ENCODE measurements at places on chromosomes 2 and 18.

GRCh38 chr2:240398661-240399267 is 36.7 kb upstream of the GPC1 start:
- no peak for DNase-seq

- DNase-seq, result no peak
Observed at GRCh38 chr2:39408351-39409136, 28.5 kb downstream of the MAP4K3 start.

DNA sequence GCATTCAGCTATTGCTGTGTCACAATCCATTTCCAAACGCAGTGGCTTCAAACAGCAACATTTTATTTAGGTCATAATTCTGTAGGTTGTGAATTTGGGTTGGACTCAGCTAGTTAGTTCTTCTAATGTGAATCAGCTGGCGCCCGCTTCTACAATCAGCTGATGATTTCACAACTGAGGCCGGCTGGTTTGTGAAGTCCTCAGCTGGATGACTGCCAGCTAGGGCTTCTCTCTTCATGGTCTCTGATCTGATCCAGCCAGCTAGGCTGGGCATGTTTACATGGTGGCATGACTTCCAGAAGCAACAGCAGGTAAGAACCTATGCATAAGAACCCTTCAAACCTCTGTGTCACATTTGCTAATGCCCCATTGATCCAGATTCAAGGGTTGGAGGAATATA is 172.0 kb downstream of the SLC4A10 start:
- no peak for DNase-seq

DNA sequence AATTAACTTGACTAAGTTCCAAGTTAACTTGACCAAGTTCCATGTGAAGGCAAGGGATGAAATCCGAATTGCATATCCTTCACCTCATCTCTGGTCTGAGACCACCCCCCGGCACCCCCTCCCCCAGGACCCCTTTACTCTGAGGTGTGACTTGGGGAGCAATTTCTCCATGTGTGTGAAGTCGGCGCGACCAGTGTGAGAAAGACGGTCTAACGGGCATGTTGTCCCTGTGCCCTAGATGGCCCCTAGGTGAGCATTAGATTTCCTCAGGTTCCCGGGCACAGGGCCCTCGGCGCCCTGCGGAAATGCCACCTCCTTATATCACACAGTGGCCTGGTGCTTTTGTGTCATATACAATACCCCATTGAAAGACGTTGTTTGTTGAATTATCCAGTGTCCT is 137.1 kb downstream of the CTIF start:
- DNase-seq, result no peak

DNA sequence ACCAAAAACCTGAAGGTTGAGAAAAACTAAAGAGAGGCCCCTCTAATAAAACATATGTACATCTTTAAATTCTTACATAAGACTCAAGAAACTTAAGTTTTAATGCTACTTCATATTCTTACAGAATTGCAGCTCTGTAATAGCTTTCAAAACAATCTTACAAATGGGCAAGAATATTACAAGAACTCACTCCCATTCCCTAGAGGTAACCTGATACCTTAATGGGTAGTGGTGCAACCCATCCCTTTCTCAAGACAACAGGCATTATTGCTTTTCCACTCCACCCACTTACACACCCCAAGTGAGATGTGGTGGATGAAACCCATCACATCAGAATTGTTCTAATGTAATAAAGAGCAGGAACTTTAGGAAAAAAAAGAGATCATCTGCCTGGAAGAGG is 103.7 kb downstream of the RBMS1 start:
- no peak for DNase-seq

- no peak for DNase-seq
Observed at GRCh38 chr18:2482706-2483475, 88.4 kb downstream of the METTL4 start.

DNA sequence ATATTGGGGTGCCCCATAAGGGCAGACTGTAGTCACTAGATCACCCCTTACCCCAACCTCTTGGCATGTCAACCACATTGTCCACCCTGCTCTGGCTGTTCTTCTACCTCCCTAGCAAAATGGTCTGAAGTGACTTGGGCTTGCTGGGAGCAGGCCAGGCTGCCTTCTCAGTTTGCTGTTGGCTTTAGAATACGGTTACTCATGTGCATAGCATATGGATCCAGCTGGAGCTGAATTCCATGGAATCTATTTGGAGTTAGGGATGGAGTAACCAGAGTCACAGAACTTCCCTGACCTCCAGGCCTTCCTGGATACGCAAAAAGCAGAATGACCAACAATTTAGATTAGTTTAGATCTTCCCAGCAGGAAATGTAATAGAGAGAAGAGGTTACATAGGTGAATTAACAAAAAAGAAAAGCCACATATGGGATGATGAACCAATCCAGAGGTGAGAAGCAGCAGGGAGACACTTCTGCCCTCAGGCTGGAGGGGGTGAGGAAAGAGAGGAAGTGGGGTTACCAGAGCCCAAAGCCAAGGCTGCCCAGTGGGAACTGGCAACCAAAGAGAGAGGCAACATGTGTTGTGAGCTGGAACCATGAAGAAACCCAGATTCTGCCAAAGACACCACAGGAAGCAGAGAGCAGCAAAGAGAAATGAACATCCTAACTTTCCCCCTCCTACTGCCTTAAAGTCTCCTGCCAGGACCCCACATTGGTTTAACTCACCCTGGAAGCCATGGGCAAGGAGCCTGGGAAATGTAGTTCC is 26.1 kb downstream of the PKDCC start:
- no peak for DNase-seq

GRCh38 chr2:30769891-30770462 is 37.3 kb downstream of the CAPN13 start:
- no peak for DNase-seq

GRCh38 chr2:160551259-160551658 is 57.7 kb upstream of the RBMS1 start:
- DNase-seq, result no peak

DNA sequence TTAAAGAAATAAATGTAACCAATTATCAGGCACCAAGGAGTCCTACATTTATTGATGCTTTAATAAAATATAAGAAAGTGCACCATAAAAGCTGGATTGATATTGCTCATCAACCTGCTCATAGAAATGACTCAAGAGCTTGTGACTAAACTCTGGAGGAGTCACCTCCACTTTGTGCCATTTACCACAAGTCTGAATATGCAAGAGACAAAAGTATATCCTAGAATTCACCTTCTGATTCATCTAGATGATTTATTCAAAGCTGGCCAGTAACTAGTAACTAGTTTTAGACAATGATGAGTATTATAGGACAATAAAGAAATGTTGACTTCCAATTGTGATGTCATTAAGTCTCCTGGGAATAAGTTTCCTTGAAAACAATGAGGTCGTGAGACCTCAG is 146.0 kb upstream of the SOX11 start:
- no peak for DNase-seq

DNA sequence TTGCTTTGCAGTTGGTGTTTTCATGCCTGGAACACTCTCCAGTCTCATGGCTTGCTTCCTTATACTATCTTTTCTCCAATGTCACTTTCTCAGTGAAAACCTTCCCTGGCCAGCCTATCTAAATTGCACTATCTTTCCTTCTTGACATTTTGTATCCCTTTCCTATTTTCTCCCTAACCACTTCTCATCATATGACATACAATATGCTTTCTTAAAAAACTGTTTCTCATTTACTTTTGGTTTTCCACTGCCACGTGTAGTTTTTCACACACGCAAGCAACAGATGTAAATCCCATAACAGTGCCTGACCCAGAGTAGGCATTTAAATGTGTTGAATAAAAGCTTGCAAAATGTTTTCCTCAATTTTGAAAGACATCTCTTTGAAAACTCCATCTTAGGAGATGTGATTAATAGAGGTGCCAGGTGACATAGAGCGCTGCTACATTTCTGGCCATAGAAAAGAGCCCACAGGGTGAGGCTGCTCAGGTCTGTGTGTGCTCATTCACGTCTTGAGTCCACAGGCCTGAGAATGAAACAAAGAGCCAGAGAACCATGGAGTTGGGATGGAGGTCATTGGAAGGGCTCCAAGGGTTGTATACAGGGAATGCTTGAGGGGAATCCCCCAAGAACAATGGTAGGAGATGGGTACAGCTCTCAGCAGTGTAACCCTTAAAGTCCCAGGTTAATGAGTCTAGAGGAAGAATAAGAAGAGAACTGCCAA is 12.7 kb downstream of the ZNF24 start:
- DNase-seq, result no peak

DNA sequence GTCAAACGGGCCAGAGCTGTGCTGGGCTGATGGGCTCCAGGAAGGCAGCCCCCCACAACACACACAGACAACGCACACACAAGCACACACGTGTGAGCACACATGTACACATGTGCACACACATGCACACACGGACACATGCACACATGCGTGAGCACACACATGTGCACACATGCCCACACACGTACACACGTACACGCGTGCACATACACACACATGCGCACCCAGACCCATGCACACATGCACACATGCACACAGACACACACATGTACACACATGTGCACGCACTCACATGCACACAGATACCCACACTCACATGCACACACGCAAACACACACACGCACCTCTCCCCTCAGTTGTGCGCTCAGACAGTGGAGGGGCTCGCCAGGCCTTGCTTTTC is 31.2 kb upstream of the HPCAL1 start:
- DNase-seq, result no peak

DNA sequence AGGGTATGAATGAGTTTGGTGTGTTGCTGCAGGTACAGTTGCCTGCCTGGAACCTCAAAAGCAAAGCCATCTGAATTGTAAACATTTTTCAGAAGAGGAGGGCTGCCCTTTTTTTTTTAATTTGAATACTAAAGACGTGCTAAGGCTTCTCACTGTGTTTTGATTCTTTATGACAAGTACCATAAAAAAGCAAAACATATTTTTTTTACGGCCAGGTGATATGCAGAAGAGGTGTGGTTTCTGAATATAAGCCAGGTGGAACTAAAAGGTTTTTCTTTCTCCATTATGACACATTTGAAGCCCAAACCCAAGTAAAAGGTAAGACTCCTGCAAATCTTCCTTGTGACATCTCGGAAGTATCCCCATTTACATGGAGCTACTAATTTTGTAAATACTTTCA is 246.3 kb downstream of the IRS1 start:
- DNase-seq, result no peak

GRCh38 chr2:158153270-158154015 is 51.8 kb downstream of the UPP2 start:
- DNase-seq, result no peak

DNA sequence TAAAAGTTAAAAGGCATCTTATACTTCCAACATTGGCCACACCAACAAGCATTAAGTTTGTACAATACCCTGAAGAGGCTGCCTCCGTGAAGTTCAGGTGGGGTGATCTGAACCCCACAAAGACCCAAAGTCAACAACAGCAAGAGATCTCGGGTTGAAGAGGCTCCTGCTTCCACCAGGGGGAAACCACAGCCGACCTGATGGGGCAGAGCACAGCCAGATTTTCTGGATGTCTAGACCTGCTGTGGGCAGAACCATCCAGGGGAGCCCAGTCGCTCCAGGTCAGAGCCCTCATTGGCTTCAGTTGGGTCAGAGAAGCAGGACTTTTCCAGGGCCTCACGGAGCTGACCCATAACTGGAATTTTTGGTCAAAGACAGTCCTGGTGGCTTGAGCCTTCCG is 66.5 kb upstream of the ACKR3 start:
- no peak for DNase-seq

GRCh38 chr2:202178346-202178958 is 59.9 kb downstream of the SUMO1 start:
- DNase-seq, result peak; percentile 30

DNA sequence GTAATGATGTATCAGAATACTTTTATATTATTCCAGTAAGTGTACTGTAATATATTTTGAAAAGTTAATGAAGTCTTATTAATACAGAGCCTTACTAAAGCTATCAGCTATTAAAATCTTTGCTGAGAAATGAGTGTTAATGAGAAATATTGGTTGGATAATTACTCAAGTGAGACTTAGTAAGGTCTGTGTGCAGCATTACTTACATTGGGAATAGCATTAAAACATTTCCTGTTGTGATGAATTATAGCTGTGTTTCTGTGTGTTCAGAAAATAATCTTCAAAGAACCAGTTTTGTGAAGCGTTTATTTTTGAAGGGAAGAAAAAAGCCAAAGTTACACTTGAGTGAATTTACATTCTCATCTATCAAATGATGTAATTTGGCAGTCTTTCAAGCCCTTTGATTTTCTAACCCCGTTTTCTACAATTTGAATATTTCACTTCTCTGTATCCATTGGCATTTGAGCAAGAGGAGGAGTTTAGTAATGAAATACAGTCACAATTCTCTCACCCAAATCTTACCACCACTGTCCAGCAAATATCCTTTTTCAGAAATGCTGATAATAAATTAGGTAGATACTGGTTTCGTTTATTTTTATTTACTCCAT is 123.5 kb upstream of the BOD1L2 start:
- DNase-seq, result no peak

DNA sequence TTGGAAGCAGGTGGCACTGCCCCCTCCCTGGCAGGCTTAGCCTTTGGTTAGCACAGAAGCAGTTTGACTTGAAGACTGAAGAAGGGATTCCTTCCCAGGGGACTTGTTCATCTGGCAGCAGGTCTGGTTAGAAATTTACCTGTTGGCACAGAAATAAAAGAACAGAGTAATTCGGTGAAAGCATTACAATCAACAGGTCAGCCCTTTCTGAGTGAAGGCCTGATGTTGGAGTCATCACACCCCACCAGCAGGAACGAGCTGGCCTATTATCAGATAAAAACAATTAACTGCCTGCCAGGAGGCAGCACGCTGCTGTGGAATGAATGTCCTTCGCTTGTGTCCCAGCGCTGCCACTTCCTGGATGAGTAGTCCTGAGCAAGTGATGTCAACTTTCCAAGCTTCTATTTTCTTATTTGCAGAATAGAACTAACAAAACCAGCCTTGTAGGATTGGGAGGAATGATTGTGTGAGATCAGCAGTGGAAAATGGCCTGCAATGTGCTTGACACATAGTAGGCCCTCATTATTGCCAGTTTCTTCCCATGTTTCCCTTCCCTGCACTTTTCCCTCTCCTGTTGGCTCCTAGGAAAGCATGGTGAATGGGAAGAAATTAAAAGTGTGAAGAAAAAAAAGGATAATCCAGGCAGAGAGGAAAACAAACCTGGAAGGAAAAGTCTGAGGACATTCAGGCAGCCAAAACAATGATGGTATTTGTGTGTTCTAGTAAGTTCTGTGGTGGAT is 29.0 kb downstream of the LGALSL start:
- DNase-seq, result no peak

DNA sequence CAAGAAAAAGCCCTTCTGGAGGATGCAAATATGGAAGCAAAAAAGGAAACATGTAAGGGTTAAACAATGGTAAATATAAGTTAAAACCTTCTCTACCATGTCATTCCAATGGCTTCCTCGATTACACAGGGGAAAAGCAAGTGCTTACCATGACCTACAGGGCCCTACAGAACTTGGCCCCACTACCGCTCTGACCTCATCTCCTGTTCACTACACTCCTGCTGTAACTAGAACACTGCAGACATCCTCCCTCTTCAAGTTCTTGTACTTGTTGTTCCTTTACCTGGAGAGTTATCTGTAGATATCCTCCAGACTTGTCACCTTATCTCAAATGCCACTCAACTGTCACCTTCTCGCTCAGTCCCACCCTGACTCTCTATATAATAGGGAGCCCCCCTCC is 194.6 kb downstream of the L3MBTL4 start:
- DNase-seq, result no peak

GRCh38 chr18:59788791-59789106 is 91.5 kb upstream of the CCBE1 start:
- DNase-seq, result no peak

Data from T follicular helper cell (primary cell).